Inflammatory macrophage treated with lipopolysaccharide for 4 hours (primary cell): ENCODE measurements at places on chromosomes 16 and 17.

GRCh38 chr17:30436729-30437128 lies 40.5 kb upstream of the GOSR1 start:
- DNase-seq: no peak

DNA sequence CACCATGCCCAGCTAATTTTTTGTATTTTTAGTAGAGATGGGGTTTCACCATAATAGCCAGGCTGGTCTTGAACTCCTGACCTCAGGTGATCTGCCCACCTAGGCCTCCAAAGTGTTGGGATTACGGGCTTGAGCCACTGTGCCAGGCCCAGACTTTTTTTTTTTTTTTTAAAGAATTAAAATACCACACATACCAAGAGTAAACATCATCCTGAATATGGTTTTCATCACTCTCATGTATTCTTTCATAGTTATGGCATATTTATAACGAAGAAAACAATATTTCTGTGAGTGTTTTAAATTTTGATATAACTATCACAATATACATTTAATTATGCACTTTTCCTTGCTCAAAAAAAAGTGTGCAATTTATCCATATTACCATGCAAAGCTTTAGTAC lies 48.2 kb downstream of the MARVELD3 start:
- DNase-seq: no peak

- no peak for DNase-seq
Measured at GRCh38 chr16:10031473-10031872, 150.8 kb downstream of the GRIN2A start.

DNA sequence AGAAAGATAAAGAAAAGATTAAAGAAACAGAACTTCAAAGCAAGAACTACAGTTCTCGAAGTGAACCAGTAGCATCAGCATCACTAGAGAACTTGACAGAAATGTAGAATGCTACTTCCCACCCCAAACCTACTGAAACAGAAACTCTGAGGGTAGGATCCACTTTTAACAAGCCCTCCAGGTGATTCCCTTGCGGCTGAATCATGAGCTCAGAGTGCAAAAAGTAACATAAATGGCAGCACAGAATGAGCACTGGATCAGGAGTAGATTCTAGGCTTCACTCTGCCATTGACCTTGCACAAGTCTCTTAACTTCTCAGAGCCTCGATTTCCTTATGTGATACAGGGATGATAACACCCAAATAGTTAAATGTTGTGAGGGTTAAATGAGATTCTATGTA lies 5.8 kb downstream of the TOM1L2 start:
- DNase-seq: no peak

DNA sequence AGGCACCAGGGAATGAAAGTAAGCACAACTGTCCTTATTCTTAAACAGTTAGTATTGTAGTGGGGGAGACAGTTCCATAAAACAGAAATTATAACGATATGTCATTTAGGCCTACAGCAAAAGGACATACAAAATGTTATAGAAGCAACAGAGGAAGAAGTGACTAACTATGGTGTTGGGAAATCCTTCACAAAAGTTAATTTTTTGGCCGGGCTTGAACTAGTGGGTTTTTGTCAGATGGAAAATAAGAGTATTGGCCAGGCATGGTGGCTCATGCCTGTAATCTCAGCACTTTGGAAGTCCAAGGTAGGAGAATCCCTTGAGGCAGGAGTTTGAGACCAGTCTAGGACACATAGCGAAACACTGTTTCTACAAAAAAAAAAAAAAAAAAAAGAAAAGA lies 127.8 kb downstream of the SSH2 start:
- DNase-seq: peak; percentile 40

DNA sequence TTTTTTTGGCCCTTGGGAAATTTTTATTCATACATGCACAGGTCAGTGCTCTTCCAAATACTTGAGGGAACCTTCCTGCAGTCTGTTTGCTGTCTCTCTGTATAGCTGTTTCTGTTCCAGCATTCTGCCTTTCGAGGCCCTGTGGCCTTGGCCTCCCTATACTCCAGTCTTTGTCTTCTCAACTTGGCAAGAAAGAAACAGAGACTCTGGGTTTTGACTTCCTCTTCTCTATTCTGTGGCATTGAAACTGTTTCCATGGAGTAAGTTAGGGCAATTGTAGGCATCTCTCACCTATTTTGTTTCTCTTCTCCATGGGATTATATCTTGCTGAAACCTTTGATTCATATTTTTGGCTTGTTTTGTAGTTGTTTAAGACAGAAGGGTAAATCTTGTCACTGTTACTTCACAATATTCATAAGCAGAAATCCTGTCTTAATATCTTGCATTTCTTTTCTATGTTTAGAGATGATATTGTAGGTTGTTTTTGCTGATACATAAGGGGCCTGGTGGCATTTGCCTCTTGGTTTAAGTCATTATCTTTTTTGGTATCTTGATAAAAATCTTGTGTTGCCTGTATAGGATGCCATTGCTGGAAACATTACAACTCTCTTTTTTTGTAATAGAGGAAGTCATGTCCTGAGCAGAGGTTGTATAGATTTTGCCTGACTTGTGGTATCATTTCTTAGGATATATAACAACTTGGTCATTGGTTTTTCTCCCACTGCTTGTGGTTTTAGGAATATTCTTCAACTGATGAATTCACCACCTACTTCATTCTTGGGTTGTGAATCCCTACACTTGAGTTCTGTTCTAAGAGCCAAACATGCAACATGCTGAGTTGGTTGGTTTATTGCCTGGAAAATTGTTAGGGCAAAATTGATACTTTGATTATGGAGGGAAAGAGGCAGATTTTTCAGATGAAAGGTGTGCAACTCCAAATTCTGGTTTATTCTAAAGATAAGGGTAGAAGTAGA lies 168.6 kb downstream of the FTO start:
- peak; percentile 3 for DNase-seq

GRCh38 chr16:17409894-17410293 lies 60.9 kb downstream of the XYLT1 start:
- no peak for DNase-seq

DNA sequence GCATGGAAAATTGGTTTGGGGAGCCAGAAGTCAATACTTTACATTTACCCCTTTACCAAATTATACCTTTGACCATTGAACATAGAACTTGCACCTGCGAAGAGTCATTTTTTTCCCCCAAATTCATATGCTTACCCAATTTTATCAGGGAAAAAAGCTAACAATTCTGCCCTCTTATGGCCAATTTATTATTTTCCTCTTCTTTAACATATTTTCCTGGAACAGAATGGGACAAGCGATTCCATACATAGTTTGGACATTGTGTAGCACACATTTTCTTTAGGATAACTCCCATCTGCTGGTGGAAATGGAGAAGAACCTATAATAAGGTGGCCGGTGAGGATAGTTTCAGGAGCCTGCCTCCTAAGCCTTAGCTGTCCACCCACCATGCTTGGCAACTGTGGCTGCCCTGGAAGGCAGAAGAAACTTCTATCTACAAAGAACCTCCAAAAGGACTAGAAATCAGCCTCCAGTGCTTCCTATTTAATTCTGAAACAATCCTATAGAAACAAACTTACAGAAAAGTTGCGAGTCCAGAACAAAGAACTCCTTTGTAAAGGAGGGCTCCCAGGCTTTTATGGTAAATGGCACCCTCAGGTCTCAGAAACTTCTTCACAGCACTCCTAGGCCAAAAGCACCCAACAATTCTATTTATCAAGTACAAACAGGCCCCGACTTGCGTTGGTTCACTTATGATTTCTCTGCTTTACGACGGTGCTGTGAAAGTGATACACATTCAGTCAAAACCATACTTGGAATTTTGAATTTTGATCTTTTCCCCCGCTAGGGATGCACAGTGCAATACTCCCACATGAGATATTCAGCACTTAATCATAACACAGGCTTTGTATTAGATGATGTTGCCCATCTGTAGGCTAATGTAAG lies 64.1 kb upstream of the CACNG4 start:
- no peak for DNase-seq
